ENCODE measurements at places on chromosomes 2 and 18. TPM values are rescaled to one million over a fixed set of nuclear protein-coding genes. Genes with fewer than 3 reads are reported as not detected.

Gene GIGYF2
- 63.4 TPM for total RNA-seq

Gene TTLL4
- 42.2 TPM for total RNA-seq

Gene DPP10
- not detected for total RNA-seq

Gene RTKN
- total RNA-seq = 4.6 TPM
